Hindlimb muscle (tissue), 1 donor: ENCODE measurements at places on chromosomes 5 and 9.

GRCh38 chr9:86287013-86287412 lies 4.7 kb upstream of the ISCA1 start:
- no peak for DNase-seq

- DNase-seq = no peak
Measured at GRCh38 chr5:66519626-66520025, 76.6 kb upstream of the MAST4 start.

- no peak for DNase-seq
Measured at GRCh38 chr5:80174790-80175189, 81.1 kb downstream of the SERINC5 start.

DNA sequence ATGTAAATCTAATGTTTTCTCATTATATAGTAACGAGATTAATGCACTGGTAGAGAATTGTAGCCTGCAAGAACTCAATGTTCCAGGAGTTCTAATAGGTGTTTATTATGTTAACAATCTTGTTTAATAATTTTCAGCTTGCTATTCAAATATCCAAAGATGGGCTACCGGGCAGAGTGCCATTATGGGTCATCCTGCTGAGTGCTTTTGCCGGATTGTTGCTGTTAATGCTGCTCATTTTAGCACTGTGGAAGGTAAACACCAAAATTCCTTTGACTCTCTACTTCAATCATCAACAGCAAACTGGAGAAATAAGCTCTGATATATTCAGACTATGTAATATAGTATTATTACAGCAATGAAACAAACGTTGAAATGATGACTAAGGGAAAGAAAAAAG lies 41.9 kb upstream of the ITGA2 start:
- no peak for DNase-seq

DNA sequence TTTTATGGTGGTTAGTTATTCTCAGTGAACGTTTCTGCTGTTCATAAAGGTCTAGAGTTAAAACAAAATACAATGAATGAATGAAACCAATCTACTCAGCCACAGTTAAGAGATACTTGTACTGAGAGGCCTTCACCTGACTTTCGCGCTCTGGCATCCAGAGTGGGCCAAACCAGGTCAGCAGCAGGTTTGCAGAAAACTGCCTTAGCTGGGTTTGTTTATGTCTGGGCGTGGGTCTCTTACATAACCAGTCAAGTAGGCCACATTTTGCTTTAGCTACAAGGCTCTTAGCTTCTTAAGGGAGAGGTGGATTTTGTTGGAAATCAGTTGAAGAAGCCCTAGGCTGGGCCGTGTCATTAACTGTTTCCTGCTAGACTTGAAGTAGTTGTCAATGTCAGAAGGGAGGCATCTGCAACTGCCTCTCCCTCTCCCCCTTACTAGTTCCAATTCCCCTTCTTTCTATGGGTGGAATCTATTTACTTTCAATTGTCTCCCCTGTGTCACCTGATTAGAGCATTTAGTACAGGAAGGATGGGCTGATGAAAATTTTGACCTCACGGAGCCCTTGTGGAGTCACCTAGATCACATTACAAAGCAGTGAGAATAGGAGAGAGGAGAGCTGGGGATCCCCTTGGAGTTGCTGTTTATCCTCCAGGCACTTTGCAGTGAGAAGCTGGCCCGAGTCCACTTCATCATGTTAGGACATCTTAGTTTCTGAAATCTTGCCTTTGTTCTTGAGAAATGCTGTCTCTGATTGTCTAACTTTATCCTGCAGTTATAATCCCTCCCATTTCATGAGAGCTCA lies 200.5 kb downstream of the ARHGEF28 start:
- DNase-seq = no peak

- no peak for DNase-seq
Measured at GRCh38 chr9:6644346-6645104, 1.0 kb downstream of the GLDC start.

DNA sequence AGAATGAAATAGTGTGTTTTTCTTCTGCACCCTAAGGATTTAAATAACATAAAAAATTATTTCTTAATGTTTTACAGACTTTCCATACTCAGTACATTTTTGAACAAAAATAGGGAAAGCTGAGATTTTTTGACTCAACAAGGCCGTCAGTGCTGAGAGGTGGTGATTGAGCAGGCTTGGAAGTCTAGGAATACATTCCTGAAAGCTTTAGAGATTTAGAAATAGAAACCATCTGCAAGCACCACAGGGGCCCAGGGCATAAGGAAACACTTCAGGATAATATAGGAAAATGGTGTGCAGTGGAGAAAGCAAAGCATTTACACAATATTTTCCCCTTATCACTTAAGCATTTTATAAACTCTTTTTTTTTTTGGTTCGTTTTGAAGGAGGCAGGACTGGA lies 5.2 kb downstream of the BASP1 start:
- no peak for DNase-seq

GRCh38 chr9:132795511-132796303 lies 82.4 kb downstream of the AK8 start:
- no peak for DNase-seq

- DNase-seq = no peak
Measured at GRCh38 chr5:133357758-133358157, 254.6 kb downstream of the FSTL4 start.

DNA sequence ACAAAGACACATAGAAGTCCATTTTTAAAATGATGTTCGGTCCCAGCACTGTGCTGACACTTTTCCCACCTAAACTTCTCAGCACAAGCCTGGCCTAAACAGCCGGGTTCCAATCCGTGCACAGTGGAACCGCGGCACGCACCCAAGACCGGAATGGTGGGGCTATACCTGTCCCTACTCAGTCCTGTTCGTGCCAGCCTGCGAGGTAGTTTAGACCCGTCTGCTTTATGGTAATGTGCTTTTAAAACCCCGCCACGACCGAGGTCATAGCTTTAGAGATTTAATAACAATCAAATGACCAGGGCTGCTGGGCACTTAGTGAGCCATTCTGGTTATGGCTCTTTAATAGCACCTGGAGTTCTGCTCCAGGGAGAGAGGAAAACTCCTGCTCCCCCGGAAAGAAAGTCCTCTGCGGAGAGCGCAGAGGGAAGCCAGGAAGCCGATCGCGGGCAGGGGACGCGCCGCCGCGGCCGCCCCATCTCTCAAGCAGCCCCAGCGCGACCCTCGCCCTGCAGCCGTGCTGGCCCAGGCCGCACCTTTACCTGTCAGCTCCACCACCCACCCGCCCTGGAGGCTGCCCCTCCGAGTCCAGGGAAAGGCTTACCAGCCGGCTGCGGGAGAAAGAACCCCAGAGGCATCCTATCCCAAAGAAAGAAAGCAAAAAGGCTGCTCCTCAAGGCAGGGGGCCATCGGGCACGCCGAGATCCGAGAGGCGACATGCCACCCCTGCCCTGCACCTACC lies 511 bp downstream of the ARL15 start:
- peak; percentile 43 for DNase-seq

DNA sequence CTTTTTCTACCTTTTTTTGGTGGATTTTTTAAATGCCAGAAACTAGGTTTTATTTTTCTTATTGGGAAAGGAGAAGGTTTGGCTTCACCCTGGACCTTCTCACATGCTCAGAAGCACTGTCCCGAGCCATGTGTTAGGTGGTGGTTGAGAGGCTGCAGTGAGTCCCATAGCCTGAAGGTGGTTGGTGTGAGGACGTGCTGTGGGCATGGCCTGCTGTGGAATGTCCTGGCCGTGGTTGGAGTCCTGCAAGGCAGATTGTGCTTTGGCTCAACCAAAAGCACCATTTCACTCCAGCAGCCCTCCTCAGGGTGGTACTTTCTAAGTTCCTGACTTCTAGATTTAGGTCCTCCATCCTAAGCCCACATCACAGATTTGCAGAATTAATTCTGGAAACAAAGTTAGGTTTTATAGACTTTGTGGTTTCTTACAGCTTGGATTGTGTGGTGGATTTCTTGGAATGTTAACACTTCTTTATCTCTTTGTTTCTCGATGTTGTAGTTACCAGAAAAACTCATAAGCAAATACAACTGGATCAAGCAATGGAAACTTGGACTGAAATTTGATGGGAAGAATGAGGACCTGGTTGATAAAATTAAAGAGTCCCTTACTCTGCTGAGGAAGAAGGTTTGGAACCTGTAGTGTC lies 22.6 kb downstream of the OTULIN start:
- DNase-seq = no peak

- DNase-seq = no peak
Measured at GRCh38 chr5:119354537-119355243, 1.1 kb upstream of the TNFAIP8 start.

GRCh38 chr9:95171001-95171400 lies 146.5 kb downstream of the FANCC start:
- peak; percentile 58 for DNase-seq

- DNase-seq = no peak
Measured at GRCh38 chr5:176773408-176774035, 36.8 kb upstream of the UNC5A start.

DNA sequence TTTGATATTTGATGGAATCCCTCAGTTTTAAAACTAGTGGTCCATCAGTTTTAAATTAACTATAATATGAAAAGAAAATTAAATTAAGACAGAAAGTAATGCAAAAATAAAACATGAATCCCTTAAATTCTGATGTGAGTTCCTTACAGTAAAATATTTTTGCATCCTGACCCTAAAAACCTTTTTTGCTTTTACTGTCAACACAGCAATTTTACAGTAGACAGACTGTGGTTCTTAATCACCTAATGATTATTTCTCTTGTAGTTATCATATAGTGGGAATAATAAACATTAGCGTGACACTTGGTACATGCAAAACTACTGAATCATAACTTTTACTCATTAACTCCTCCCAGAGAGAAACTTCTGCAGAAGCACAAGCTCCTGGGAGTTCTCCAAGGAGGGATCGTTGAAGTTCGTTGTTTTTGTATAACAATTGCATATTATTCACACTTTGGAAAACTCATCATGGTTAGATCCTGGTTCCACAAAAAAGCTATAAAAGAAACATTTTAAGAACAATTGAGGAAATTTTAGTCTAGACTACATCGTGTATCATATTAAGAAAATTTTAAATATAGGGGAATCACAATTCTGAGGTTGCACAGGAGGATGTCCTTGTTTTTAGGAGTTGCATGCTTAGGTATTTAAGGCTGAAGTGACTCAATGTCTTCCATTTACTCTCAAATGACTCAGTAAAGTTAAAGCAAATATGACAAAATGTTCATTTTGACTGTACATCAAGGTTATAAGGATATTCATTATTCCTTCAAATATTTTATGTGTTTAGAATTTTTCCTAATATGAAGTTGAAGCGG lies 88.2 kb upstream of the NIPAL4 start:
- no peak for DNase-seq

GRCh38 chr9:87395804-87396479 lies 101.7 kb upstream of the DAPK1 start:
- no peak for DNase-seq

DNA sequence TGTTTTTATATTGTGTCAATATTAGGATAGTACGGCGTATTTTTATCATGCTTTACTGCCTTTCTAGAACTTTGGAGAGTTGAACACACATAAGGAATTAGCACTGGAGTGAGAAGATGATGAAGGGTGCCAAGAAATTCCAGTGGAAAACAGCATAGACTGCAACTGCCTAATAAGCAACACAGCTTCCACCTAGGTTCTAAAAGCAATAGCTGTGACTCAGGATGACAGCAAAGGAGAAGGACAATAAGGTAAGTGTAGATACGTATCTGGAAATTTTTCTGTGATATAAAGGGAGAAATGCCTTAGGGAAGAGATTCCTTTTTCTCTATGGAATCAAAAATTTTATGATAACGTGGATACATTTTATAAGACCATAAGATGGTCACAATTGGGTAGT lies 7.4 kb downstream of the PTPRD start:
- DNase-seq = no peak

GRCh38 chr5:96729156-96729555 lies 67.0 kb downstream of the CAST start:
- DNase-seq = no peak

- no peak for DNase-seq
Measured at GRCh38 chr9:34513567-34514214, 9.1 kb downstream of the ENHO start.
